ENCODE measurements at places on chromosomes 16 and 17. TPM values are rescaled to one million over a fixed set of nuclear protein-coding genes. Genes with fewer than 3 reads are reported as not detected.

The FLOT2 gene
- 89.9 TPM for total RNA-seq

DNA sequence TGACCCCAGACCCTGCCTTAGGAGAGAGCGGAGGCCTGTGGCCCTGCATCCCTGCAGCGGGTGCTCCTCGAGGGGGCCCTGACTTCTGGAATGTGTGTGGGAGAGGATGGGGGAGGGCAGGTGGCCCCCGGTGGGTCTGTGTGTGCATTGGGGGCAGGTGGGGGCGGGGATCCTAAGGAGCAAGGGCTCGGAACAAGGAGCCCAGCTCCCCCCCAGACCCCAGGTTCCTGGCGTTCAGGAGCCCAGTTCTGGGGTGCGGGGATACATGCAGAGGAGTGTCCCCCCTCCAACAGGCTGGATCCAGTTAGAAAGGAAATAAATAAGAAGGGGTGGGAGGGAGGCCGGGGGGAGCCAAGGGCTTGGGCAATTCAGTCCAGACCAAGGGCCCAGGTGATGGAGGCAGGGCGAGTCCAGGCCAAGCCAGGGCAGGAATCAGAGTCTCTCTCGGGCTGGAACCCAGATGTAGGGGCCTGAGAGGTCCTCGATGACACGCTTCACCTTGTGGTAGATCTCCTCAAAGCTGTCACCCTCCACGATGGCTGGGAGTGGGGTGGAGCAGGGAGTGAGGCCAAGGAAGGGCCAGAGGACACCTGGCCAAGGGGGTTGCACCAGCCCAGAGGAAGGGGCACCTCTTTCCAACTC lies 11.2 kb upstream of the ASGR1 start:
- DNase-seq, result no peak

The ST6GALNAC1 gene
- not detected for total RNA-seq

The HEATR9 gene
- not detected for total RNA-seq

The FAM117A gene
- total RNA-seq, result 8.2 TPM

- DNase-seq, result no peak
These were observed 208.9 kb downstream of the C16orf95 start for GRCh38 chr16:87108278-87108677.

- peak; percentile 5 for DNase-seq
These were observed 402.7 kb upstream of the TNRC6C start for GRCh38 chr17:77555741-77556291.

- DNase-seq, result peak; percentile 95
These were observed 233.6 kb downstream of the SEC14L1 start for GRCh38 chr17:77374170-77374936.

- no peak for DNase-seq
These were observed 68.0 kb downstream of the MED13 start for GRCh38 chr17:61996916-61997605.

The FADS6 gene
- not detected for total RNA-seq

GRCh38 chr16:8380311-8380710 lies 210.0 kb downstream of the TMEM114 start:
- no peak for DNase-seq

DNA sequence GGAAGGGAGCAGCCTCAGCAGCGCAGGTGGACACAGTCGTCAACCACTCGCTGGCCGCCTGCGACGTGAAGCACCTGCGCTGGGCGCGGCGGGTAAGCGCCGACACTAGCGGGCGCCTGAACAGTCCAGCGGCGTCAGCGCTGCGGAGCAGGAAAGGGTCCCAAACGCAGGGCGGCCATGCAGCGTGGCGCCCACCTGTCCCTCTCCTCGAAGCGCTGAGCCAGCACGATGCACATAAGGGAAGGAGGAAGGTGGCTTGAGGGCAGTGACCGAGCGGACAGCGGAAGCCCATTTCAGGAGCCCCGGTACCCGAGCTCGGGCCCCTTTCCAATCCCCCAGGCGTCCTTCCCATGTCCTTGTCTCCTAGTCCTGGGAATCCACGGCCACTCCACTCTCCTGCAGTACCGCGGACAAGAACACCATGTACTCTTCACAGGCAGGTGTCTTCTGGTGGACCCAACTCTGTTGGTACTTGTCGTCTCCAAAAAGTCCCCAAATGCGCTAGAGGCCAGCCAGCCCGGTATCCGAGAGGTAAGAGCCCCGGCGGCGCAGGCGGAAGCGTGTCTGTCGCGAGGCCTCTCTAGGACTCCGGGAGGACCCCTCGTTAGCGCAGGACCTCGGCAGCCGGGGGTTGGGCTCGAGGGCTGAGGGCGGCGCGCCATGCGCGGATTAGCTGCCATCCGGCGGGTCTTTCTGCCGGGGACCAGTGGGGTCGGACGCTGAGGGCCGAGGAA lies 14.4 kb downstream of the ZNF232 start:
- DNase-seq, result no peak

The CCDC40 gene
- 0.90 TPM for total RNA-seq

DNA sequence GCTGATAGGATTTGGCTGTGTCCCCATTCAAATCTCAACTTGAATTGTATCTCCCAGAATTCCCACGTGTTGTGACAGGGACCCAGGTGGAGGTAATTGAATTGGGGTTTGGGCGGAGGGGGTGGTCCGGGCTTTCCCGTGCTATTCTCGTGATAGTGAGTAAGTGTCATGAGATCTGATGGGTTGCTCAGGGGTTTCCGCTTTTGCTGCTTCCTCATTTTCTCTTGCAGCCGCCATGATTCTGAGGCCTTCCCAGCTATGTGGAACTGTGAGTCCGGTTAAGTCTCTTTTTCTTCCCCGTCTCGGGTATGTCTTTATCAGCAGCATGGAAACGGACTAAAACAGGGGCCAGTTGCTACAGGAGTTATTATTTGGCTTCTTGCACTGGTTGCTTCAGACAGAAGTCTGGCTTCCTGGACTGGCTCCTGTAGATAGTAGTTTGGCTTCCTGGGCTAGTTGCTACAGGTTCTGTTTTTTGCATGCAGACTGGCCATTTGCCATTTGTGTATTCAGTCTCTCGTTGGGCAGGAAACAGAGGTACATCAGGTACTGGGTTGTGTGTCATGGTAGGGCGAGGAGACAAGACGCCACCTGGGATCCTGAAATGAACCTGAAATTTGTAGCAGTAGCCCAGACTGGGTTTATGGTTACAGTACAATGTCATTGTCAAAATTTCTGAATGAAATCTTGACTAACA lies 32.6 kb downstream of the CNTNAP4 start:
- DNase-seq, result no peak

GRCh38 chr17:50467114-50467854 lies 1.4 kb downstream of the CHAD start:
- no peak for DNase-seq

- no peak for DNase-seq
These were observed 1.5 kb upstream of the KIF19 start for GRCh38 chr17:74324521-74324920.

The TP53TG3C gene
- not detected for total RNA-seq

DNA sequence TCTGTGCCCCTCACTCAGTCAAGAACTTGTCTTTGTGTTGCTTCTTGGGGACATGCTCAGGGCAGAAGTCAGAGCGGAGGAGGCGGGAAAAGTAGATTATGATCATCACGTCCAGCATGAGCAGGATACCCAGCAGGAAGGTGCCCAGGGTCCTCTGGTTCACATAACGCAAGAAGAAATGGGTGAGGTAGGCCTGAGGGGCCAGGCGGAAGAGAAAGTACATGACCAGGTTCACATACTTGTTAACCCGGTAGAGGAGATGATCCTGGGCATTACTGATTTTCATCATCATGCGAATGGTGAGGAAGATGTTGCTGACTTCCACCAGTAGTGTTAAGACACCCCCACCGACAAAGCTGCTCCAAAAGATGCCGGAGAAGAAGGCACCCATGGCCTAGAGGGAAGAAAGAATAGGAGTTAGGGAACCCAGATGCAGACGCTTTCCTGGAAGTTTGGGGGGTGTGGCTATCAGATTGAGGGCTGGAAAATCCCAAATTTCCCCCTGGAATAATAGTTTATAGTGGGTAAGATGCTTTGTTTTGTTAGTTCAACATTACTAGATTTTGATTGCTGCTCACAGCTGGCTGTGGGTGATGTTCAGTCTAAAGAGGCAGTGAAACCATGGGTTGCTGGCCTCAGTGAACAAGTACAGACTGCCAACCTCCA lies 1.4 kb downstream of the TLCD1 start:
- no peak for DNase-seq

The ZFP1 gene
- 7.7 TPM for total RNA-seq

DNA sequence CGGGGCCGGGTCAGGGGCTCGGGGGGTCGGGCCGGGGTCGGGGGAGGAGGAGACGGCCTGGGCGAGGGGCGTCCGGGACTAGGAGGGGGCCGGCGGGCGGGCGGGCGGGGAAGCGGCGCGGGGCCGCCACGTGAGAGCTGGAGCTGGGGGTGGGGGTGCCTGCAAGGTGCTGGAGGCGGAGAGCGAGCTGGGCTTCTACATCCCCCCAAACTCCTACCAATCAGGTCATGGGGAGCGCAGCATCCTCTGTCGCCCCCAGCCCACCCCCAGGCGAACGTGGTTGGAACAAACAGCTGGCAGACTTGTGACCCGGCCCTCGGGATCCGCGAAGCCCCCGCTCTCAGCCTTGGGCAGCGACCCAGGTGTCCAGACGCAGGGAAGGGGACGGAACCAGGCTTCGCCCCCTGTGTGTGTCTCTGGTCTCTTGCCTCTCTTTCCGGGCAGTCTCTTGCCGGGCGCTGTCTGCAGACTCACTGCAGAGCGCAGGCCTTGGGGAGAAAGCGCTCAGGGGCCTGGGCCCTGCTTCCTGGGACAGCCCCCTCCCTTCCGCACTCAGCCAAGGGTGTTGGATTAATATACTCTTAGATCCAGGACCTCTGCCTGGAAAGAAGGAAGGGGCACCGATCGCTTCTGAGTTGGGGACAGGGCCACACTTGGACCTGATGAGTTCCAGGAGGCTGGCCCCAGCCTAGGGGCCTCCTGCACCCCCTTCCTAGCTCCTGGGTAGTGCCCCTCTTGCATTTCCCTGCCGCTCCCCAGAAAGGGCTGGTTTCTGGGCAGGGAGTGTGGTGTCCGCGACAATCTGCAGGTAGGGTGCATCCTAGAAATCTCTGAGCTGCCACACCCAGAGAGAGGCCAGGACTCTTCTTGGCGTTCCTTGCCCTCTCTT lies 722 bp downstream of the RASL10B start:
- DNase-seq, result no peak

The DPEP3 gene
- total RNA-seq, result 0.13 TPM

DNA sequence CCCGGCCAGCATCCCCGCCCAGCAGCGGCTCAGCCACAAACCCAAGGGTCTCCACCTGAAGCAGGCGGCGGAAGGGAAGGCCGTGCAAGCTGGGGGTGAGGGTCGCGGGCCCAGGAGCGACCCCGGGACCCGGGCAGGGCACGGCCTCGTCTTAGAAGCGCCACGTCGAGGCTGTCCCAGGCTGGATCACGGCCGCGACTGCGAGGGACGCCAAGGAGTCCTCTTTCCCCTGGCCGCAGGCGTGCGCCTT lies 538 bp upstream of the CCNF start:
- DNase-seq, result no peak

DNA sequence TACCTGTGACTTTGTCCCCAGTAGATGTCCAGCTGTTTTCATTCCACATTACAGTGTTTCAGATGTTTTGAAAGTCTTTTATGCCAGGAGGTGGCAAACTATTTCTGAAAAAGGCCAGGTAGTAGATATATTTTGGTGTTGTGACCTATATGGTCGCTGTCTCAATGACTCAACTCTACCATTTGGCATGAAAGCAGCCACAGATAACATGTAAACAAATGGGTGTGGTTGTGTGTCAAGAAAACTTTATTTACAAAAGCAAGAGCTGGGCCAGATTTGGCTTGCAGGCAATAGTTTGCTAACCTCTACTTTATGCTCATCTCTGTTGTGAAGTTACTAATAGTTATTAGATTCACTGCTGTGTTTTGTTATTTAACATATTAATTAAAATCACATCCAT lies 728.7 kb upstream of the EEF2KMT start:
- DNase-seq, result no peak

The GLIS2 gene
- total RNA-seq, result 0.39 TPM
